Effector CD8-positive, alpha-beta T cell (primary cell): ENCODE measurements at places on chromosomes 3 and 15.

DNA sequence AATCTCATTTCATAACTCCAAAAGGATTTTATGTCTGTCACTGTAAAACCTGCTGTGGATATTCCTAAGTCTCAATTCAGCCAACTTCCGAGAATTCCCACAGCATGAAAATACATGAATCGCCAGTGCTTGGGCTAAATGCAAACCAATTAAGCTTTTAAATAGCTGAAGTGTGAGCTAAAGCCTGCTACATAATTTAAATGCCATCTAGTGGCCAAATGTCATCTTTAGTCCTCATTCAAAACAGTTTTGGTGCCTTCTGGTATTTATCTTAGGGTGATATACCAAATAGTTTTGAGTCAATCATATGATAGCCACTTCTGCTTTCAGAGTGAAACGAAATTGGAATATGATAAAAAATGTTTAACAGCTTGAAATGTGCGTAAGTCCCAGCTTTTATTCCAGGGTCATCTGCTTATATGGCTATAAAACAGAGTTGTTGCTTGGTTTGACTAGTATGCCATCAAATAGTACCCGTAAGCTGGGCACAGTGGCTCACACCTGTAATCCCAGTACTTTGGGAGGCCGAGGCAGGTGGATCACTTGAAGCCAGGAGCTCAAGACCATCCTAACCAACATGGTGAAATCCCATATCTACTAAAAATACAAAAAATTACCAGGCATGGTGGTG, 41.8 kb upstream of the CCNL1 start:
- DNase-seq: no peak

DNA sequence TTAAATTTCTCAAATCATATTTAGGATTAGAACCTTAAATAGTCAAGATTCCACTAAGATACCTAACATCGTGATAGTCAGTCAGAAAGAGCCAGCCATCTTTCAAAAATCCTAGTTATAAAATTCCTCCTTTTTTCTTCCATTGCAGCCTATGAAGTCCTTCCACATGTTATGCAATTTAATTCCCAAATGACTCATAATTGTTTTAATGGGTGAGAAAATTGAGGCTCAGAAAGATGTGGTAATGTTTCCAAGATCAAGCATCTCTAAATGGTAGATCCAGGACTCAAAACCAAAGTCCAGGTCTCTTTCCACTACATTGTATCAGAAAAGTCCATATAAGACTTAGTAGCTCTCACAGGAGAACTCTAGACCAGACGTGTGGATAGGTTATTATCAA, 9.5 kb downstream of the CFAP44 start:
- no peak for DNase-seq

DNA sequence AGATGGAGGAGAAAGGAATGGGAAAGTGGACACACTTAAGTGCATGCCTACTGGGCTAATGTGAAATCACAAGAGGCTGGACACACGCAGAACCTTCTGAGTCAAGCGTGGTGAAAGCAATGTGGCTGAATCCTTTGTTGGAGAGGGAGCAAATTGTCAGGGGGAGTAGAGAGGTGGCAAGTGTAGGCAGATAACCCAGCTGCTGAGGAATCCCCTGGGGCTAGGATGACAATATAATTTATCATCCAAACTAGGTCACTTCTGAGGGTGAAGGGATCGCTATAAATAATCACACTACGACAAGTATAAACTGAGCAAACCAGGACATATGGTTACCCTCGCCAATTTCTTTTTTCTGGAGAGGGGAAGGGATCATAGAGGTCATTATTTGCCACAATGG, 28.7 kb downstream of the TAMM41 start:
- no peak for DNase-seq

- no peak for DNase-seq
Measured at GRCh38 chr3:122506450-122506849, 8.3 kb downstream of the KPNA1 start.

- no peak for DNase-seq
Measured at GRCh38 chr3:131535131-131535530, 32.4 kb upstream of the MRPL3 start.

- DNase-seq: no peak
Measured at GRCh38 chr15:69341356-69341755, 42.6 kb downstream of the PAQR5 start.

GRCh38 chr3:160038862-160039562, 50.4 kb downstream of the IL12A start:
- no peak for DNase-seq

DNA sequence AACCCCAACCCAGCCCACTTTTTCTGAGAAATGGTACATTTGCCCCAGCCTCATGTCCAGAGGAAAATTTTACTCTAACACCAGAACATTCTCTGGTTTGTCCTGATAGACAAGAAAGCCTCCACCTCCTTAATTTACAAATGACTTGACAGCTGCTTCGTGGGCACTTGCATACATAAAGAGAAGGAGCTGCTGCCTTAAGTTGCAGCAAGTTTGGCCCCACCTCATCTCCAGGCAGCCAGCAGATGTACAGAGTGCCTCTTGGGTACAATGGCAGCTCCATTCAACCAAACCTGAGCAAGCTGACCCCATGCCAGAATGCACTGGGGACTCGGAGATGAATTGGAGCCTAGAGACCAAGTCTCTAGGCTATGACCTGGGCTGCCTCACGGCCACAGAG, 6.2 kb upstream of the H1-8 start:
- no peak for DNase-seq

DNA sequence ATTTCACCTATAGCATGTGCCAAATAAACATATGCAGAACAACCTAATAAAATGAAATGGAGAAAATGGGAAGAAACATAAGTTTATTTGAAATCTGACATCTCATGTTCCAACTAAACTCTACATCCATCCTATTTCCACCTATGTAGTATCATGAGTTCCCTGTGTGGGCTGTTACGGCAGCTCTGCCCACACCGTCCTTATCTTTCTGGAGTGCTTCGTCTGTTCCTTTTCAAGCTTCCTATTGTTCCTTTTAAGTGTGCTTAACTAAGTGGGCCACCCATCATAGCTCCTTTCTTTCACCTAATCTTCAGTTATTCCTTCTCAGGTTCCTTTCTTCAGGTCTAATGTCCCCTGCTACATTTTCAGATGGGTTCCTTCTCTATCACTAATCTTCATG, 17.3 kb downstream of the RYR3 start:
- no peak for DNase-seq

- DNase-seq: no peak
Measured at GRCh38 chr3:12472796-12473195, 11.5 kb upstream of the TSEN2 start.

DNA sequence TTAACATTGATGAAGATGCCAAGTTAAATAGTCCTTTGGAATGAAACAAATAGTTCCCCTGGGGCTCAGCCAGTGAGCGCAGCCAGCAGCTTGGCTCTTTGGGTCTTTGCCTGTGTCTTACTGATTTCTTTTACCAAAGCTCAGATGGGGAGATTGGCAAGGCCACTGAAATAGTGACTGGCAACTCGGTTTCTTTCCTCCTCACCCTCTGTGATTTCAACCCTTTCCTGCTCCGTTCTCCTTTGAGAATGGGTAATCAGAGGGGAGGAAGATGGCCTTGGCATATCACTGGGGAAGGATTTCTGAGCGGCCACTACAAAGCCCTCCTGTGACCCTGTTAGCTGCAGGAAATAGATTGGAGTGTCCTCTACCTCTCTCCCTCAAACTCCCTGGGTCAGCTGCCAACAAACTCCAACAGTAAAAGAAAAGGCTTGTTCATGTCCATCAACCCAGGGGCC, 337.1 kb upstream of the LRRFIP2 start:
- DNase-seq: no peak

GRCh38 chr3:164940745-164941144, 137.6 kb downstream of the SI start:
- DNase-seq: no peak

- DNase-seq: no peak
Measured at GRCh38 chr15:75723847-75724660, 11.4 kb upstream of the CSPG4 start.

DNA sequence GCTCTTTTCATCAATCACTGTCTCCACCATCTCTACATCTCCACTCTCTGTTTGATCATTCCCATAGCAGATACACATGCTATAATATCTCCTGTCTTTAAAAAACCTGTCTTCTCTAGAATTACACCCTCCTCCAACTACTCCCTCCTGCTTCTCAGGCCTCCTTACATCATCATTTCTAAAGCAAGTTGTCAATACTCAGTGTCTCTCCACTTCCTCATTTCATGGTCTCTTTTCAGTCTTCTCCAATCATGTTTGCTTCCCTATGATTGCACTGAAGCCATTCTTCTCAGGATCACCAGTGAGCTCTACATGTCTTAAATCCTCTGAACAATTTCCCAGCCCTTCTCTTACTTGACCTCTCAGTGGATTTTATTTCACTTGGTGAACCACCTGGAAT, 87.0 kb upstream of the ZNF280D start:
- DNase-seq: no peak

DNA sequence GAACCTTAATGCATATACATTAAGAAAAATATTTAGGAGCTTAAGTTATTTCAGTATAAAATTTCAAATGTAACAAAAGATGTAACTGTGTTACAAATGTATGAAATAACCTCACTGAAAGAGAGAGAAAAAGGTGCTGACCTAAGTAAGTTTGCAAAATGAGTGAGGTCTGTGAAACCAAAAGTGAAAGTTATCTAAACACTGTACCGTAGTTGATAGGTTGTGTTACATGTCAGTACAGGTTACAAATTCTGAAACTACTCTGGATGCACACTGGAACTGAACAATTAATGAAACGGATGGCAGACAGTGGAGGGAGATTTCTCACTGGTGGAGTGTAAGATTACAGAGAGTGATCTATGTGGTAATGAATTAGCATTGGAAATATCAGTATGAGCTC, 420.7 kb downstream of the ZNF385D start:
- no peak for DNase-seq

- no peak for DNase-seq
Measured at GRCh38 chr15:47846128-47846868, 129.0 kb downstream of the SEMA6D start.

DNA sequence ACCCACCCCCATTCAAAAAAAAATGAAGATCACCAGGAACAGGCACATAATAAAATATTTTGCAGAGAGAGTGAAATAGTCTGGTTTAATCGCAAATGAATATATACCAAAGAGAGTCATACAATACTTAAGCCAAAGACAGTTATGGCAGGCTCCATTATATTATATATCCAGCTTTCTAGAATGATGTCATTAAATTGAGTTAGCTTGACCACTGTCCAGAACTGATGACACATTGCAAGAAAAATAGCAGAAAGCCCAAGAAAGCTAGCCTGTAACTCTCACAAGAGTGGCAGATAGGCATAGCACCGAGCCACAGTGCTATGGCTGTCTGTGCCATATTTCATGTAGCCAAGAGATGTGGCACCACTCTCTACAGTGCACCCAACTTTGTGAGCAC, 231.9 kb upstream of the SEMA6D start:
- DNase-seq: no peak

- no peak for DNase-seq
Measured at GRCh38 chr3:32200992-32201758, 37.3 kb upstream of the CMTM8 start.

- no peak for DNase-seq
Measured at GRCh38 chr15:96330450-96331143, at the start of gene NR2F2. Gene NR2F2, plus strand, starts transcription at chr15:96330700. Its CDS starts 1,406 bp downstream, at chr15:96332106.

DNA sequence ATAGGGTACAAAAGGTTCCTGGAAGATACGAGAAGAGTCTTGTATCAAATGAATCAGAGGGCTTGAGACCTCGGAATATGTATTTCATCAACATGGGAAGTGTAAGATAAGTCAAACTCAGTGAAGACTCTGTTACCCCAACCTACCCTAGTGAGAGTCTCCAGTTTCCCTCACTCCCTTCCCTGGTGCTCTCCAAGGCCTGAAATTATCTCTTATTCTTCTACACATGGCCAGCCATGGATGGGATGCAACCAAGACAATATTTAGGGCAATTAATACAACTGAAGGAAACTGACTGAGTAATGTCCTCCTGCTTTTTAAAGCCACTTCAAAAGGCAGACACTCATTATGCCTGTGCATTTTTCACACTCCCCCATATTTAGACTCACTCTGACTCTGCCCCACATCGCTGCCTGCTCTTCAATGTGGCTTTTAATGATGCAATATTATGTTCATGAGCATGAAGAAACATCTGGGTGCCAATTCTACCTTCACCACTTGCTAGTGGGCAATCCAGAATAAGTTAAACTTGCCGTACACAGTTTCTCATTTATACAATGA, 137.1 kb upstream of the THBS1 start:
- DNase-seq: no peak

- DNase-seq: no peak
Measured at GRCh38 chr3:185586686-185587039, 568 bp downstream of the SENP2 start.

DNA sequence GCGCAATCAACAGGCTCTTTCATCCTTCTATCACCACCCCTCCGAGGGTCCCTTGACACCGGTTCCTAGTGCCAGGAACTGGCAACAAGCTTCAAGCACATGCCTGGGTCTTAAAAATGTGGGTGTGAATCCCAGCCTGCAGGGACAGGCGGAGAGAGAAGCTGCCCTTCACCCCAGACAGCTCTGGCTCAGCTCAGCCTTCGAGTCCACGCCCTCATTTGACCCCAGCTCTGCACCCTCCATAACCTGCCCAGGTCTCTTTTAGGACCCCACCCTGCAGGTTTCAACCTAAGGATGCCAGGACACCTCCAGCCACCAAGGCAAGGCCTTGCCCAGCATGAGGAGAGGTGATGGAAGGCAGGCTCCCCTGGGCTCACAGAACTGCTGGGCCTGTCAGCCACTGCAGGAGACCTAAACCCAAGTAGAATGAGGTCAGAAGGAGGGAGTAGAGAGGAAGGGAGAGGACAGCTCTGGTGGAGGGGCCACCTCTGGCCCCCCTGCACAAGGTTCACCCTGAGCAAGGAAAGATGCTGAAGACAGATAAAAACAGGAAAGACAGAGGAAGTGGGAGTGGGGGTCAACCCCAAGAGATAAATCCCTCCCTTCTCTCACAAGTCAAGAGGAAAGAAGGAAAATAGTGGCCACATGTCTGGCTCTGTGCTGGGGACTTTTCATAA, 2.6 kb upstream of the LOXL1 start:
- no peak for DNase-seq

- DNase-seq: no peak
Measured at GRCh38 chr15:64642875-64643274, 132.5 kb downstream of the RBPMS2 start.

- DNase-seq: no peak
Measured at GRCh38 chr3:185732782-185733181, 92.1 kb downstream of the IGF2BP2 start.

DNA sequence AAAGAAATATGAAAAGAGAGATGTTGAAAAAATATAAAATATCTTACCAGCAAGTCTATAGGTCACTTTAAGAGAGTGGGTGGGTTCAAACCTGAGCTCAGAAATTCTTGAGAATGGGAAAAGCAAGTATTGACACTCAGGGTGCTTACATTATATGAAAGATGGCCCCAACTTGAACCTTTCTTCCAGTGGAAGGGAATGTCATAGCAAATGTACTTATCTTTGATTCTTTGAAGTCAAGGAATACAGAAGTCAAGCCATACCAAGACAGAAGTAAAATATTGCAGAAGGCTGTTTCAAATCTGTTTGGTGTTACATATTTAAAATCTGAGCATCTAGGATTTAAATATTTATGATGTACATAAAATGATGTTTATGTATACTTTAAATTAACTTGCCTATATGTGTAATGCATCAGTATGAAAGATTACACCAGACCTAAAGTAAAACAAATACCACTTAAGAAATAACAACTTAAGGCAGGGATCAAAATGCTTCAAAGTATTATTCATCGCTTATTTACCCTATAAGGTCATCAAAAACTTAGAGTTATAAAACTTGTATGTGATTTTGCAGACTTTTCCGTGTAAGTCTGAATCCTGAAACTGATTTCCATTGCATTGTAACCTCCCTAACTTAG, 8.7 kb downstream of the MME start:
- DNase-seq: no peak

GRCh38 chr3:158333736-158334135, 223.8 kb downstream of the RSRC1 start:
- DNase-seq: no peak
